ENCODE measurements at places on chromosomes 2 and 18.

- DNase-seq = no peak
Measured at GRCh38 chr2:154228566-154229280, 357.0 kb downstream of the GALNT13 start.

GRCh38 chr2:236161082-236161462 lies 7.1 kb downstream of the GBX2 start:
- DNase-seq = no peak

DNA sequence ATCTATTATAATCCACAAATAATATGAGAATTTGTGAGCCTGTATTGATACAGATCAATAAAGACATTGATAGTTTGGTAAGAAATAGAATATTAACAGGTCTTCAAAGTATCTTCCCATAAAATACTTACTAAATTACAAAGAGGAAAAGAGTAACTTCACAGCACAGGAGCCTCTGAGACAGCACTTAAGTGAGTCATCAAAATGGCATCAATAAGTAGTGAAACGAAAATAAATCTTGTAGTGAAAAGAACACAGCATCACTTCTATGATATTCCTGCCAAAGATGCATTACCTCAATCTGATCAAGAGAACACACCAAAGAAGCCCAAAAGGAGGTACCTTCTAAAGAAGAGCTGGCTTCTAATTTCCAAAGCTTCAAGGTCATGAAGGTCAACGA lies 116.4 kb downstream of the CBLN2 start:
- DNase-seq = peak; percentile 50

- no peak for DNase-seq
Measured at GRCh38 chr18:41395695-41396094, 559.3 kb upstream of the PIK3C3 start.

- no peak for DNase-seq
Measured at GRCh38 chr2:156457523-156458517, 21.6 kb downstream of the GPD2 start.

DNA sequence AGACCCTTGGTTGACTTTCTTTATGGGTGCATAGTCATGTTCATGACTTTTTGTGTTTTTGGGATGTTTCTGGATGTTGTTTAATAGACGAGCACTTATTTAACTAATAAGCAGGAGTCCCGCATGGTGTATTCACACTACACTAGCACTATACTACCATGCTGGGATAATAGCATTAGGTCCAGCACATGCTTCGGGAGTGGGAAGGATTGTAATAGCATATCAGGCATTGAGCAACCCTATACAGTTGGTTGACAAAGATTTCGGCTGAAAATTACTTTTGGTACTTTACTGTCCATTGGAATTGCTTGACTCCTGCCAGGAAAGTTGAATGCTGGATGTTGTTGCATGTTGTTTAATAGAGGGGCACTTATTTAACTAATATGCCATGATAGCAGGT lies 2.8 kb downstream of the SH3RF3 start:
- no peak for DNase-seq

DNA sequence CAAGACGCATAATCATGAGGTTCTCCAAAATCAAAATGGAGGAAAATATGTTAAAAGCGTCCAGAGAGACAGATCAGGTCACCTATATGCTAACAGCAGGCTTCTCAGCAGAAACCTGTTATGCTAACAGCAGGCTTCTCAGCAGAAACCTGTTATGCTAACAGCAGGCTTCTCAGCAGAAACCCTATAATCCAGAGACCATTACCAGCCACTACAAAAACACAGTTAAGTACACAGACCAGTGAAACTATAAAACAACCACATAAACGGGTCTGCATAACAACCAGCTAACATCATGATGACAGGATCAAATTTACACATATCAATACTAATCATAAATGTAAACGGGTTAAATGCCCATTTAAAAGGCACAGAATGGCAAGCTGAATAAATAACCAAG lies 1548.4 kb upstream of the TMEFF2 start:
- no peak for DNase-seq

- peak; percentile 74 for DNase-seq
Measured at GRCh38 chr18:32618546-32618945, 147.9 kb upstream of the GAREM1 start.

DNA sequence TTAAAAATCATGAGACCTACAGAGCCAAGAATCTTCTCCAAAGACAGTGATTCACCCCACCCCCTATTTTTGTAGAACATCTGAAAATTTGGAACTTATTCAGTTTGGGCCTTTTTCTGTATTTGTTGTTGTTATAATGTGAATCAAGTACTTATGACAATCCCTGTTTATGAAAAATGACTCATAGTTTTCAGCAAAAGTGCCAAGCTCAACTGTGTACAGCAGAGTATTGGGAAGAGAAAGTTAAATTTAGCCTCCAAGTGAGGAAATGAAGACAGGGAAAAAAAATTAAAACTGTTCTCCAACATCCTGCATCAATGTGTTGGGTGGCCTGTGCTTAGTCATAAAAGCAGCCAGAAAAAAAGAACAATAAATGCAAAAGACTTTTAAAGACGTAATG lies 46.2 kb downstream of the LRATD1 start:
- DNase-seq = no peak

DNA sequence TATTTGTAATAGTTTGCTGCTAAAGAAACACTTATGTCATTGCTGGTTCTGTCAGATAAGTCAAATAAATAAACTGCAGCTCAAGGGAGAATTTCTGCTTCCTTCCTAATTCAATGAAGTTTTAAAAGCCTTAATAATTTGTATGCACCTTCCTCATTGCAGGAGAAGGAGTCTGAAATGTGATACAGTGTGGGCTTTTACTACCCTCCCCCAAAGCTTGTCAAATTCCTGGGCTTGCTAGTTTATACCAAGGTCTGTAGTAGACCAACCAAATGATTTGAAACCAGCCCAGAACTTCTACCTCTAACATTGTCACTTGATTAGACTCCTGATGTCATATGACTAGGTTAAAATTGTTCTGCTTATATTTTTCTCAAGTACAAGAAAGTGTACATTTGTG lies 131.8 kb downstream of the DTNA start:
- no peak for DNase-seq

DNA sequence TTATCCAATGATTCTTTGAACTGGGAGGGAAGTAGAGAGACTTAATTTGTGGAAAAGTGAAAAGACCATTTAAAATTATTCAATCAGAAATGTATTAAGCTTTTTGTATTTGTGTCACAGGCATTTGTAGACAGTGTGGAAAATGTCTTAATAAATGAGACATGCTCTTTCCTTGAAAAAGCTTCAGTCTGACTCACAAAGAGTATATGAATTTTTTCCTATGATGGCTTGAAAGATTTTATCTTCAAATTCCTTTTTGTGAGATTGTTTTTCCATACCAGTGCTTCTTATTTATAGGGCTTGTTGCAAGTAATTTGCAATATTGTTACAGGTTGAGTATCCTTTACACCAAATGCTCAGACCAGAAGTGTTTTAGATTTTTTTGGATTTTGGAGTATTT lies 39.5 kb downstream of the STON1 start:
- DNase-seq = no peak

DNA sequence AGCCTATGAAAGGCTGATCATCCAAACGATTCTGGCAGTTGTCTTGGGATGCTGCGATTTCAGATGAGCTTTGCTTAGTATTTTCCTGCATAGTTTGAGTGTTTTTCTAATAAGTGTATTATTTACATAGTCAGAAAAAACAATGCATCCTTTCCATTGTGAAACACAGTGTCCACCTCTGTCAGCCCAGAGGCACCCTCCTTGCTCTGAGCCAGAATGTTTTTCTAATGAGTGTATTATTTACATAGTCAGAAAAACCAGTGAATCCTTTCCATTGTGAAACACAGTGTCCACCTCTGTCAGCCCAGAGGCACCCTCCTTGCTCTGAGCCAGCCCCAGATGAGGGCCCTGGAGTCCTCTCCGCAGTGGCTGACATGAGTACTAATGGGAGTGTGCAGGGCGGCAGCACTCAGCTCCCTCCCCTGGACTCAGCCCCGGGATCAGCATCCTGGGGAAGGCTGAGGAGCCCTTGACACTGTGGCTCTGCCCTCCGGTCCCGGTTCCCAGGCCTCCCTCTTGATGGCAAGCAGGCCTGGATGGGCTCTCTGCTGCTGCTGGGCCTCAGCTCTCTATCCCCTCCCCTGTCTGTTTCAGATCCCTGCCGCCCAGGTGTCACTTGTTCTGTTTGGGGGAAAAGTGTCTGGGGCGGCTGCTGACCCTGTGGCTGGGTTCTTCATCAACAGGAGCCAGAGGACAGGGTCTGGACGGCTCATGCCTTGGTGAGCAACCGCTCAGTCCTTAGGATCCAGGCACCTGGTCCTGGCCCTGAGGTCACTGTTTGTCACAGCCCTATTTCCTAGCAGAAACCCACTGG lies 5.9 kb downstream of the MFSD2B start:
- peak; percentile 91 for DNase-seq

DNA sequence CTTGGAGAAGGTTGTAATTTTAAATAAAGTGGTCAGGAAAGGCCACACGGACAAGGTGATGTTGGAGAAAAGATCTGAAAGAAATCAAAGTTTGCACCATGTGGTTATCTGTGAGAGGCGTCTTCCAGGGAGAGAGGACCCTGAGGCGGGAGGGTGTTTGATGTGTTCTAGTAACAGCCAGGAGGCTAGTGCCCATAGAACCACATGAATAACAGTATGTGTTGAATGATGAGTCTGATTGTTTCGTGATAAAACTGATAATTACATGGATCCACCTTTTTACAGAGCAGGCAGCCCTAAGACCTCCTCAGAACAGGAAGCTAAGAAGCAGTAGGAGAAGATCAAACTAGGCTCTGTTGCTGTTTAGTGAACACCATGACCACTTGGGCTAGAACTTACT lies 91.4 kb downstream of the SCG2 start:
- no peak for DNase-seq

DNA sequence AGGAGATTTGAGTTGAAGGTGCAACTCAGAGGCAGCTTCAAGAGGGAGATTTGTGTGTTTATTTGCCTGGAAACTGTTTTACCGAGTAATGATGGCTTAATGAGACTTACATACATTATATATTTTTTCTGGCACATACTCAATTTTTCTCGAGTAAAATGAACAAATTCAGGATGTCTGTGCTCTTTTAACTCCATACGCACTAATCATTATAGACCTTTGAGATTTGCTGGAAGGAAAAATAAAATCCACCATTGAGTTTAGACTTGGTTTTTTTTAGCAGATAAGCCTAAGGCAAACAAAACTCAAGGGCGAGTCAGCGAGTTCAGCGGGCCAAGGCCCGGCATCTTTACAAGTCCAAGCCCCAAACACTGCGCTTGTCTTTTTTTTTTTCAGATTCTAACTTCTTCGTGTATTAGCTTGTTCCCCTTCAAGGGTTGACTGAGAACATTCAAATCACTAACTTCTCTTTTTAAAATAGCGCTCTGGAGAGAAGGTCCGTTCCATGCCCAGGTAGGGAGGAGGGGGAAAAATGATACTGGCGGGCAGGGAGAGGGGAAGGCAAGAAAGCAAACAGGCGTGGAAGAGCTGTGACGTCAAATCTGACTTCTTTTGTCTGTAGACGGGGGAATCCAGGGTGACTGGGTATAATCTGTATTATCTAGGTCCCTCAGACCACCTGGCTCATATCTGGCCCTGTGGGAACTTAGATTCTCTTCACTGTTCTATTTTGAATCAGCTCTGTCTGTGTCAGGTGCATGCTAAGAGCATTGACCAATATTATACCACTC lies 72.7 kb upstream of the MAP3K20 start:
- no peak for DNase-seq

GRCh38 chr2:167708998-167709397 lies 538.4 kb downstream of the STK39 start:
- DNase-seq = no peak

- no peak for DNase-seq
Measured at GRCh38 chr18:12030670-12031069, 49.4 kb downstream of the IMPA2 start.

DNA sequence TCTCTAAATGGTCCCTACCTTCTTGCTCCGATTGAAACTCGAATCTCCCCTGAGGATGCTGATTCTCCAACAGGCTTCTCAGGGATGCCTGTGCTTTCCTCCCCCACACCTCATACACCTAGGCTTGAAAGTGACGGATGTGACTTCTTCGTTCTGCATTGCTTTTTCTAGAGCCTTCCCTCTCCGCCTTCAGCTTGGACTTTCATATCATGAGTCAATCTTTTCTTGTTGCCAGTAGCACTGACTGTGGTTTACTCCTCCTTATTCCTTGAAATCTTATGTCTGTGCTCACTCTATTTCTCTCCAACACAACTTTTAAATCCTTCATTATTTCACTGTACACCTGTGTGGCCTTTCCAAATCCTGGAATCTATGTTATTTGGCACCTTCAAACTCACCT lies 451.4 kb downstream of the TMX3 start:
- peak; percentile 21 for DNase-seq

DNA sequence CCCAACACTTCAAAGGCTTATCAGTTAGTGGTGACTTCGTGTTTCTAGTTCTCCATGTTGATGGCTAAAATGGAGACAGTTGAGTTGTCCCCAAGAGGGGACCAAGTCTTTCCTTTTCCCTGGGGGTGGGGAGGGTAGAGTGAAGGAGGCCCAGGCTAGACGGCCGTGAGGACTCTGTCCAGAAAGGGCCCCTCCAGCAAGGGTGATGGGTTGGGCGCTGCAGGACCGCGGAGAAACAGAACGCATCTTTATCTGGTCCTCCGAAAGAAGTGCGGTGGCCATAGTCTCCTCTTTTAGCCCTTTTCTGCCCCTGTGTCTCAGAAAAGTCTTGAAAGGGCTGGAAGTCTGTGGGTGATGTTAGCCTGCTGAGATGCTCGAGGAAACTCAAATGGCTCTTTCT lies 153.2 kb downstream of the GLI2 start:
- no peak for DNase-seq

DNA sequence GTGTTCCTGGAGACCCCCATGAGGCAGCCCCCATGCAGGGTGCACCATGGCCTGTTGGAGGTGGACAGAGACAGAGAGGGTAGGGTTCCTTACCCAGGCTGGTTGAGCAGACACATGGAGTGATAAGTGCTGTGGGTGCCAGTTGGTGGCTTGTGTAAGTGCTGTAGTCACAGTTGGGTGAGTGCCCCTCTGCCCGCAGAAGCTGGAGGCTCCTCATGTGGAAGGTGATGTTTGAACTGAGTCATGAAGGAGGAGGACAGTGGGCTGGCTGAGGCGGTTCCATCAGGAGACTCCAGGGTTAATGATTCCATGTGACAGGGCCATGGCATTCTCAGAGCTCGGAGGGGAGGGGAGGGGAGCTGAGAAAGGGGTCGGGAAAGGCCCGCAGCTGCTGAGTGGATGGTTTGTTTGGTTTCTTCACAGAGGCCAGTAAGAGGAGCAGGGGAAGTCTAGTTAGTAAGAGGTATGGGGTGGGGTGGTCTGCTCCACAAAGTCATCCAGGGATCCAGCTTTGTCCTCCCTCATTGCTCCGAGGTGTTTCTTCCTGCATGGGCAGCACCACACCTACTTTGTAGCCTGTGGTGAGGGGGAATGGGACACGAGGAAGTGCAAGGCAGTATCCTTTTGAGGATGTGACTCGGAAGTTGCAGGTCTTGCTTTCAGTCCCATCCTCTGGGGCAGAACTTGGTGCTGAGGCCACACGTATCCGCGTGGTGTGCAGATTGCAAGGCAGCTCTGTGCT lies 13.6 kb downstream of the IMPA2 start:
- peak; percentile 86 for DNase-seq

Data from kidney glomerular epithelial cell (primary cell).